NCI-H1436 treated with DMSO at 0.1 percent for 48 hours (cell line): ENCODE measurements at places on chromosomes 7 and 10.

GRCh38 chr7:25517906-25518305, 289.6 kb upstream of the NPVF start:
- DNase-seq, result no peak

- DNase-seq, result no peak
Observed at GRCh38 chr7:49631071-49631815, 142.2 kb upstream of the VWC2 start.

- DNase-seq, result no peak
Observed at GRCh38 chr10:62748386-62748785, 56.1 kb upstream of the ADO start.

- no peak for DNase-seq
Observed at GRCh38 chr7:2468227-2468626, 8.0 kb downstream of the GRIFIN start.
